CD4-positive, CD25-positive, alpha-beta regulatory T cell (primary cell): ENCODE measurements at places on chromosomes 1 and 21.

DNA sequence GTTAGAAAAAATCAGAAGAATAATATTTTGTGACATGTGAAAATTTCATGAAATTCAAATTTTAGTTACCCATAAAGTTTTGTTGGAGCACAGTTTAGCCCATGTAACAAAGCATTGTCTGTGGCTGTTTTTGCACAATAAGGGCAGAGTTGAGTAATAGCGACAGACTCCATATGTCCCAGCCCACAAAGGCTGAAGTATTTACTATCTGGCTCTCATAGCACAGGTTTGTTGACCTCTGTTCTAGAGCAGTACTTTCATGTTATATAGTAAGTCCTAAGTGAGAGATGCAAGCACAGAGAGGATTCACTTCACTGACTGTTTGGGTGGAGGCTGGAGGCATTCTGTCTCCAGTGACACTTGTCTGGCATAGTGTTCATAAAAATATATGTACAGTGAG lies 6.8 kb downstream of the LAMC1 start:
- no peak for DNase-seq

DNA sequence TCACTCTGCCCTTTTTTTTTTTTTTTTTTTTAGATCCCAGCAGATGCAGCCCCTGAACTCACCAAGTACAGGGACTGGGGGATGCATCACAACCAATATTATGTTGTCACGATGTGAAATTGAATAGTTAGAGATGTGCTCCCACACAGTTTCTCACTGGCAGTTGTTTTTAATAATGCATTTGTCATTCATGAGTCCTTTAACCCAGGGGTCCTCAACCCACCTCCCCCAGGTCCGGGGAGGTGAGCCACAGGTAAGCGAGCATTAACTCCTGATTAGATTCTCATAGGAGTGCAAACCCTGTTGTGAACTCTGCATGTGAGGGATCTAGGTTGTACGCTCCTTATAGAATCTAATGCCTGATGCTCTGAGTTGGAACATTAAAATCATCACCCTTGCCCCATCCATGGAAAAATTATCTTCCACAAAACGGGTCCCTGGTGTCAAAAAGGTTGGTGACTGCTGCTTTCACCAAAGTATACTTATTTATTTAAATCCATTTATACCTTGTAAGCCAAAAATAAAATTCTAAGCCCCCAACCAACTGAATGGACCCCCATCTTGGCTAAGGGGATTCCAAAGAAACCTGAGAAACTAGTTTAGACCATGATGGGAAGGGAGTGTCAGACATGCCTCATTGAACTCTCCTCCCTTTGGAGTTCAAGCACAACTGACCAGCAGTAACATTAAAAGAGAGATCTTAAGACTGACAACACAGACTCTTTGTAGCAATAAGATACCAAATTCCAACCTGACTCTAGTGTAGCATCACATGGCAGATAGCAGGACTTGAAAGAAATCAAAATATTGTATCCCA lies 119.3 kb upstream of the ATP1A1 start:
- DNase-seq = no peak

- DNase-seq = no peak
Measured at GRCh38 chr1:211589782-211590721, 11.1 kb upstream of the SLC30A1 start.

DNA sequence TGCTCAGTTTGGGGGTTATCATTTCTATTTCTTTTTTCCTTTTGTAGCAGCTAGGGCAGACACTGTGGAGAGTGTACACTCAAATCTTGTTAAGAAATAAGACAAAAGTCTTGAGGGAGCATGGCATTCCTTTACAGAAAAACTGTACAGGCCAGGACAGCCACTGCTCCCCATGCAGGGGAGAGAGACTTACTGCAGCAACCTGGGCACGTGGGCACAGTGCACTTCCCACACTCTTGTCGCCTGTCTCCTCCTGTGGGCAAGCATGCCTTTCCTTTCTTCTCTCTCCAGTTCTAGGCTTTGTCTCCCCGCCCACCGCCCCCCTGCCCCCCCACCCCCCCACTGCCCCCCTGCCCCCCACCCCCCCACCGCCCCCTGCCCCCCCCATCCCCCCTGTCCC lies 51.9 kb downstream of the PHC2 start:
- no peak for DNase-seq

GRCh38 chr1:214990619-214991018 lies 91.9 kb upstream of the KCNK2 start:
- DNase-seq = no peak
